Activated CD4-positive, CD25-positive, alpha-beta regulatory T cell treated with anti-CD3 and anti-CD28 coated beads, Interleukin-2, amount 50 U/mL, for 16 hours (primary cell): ENCODE measurements at places on chromosomes 11 and 22.
A peak's percentile ranks its signal among the peaks of the same experiment; 100 is the strongest.

- no peak for DNase-seq
Observed at GRCh38 chr11:64655941-64656601, 65.1 kb downstream of the SLC22A12 start.

GRCh38 chr22:28017558-28017820, 98.4 kb upstream of the PITPNB start:
- no peak for DNase-seq

GRCh38 chr22:36471341-36471821, 10.1 kb downstream of the TXN2 start:
- no peak for DNase-seq

DNA sequence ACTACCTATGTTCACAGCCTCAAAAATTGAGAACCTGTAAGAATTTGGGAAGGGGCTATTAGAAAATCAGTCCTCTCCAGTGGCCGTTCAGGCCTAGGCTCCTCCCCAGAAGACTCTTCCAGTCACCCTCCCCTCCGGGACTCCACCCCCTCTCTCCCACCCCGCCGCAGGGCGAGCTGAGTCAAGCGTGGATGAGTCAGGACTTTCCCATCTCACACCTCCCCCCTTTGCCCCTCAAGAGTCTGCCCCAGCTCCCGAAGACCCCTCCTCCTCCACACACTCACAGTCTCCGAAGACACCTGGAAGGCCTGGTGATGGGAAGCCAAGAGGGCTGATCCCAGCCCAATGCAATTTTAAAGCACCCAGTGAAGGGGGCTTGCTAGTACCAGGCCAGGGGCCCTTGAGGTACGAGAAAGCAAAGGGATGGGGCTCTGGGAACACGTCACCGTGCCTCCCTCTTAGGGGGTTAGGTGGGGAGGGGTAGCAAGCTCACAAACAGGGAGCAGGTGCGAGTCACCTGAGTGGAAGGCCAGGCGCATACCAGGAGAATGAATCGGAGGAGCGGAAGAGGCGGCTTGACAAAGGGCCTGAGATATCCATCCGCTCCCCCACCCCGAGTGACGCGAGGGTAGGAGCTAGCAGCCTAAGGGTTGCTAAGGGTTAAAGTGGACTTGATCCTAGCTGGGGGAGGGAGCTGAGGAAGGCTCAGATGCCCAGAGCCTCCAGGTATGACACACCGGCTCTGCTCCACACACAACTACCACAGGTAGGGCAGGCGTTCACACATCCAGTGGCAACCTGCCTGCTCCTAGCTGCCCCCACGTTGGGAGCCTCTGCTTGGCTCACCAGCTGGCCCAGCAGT, 13.6 kb downstream of the BCL9L start:
- DNase-seq, result peak; percentile 55

DNA sequence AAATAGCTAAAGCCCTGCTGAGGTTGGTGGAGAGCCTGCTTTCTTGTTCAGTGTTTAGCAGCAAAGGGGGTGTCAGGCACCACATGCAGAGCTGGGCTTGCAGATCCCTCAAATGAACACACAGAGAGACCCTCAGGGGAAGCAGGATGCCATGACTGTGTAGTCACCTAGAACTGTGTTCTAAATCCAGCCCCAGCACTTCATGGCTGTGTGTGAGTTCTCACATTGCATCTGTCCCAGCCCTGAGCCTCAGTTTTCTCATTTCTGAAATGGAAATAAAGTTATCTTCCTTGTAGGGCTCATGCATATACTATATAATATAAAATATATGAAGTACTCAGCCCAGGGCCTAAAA, 47.1 kb downstream of the CWC15 start:
- no peak for DNase-seq

- no peak for DNase-seq
Observed at GRCh38 chr22:46004105-46004866, 27.3 kb upstream of the WNT7B start.

DNA sequence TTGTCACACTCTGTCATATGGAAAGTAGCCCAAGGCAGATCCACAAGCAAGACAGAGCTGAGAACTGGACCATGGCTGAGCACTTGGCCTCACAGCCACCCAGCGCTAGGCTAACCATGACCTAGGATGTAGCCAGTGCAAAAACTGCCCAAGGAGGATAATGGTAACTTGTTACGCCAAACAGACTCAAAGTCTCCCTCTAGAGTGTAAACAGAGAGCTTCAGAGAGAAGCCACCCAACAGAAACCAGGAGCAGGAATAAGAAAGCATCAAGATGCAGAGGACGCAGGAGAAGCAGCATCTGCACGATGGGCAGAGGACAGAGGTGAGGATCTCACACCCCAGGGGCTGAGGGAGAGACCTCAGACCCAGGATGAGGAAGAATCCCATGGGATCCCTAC, 97.9 kb downstream of the RCN1 start:
- no peak for DNase-seq

GRCh38 chr11:114257621-114258558, 38.3 kb upstream of the NNMT start:
- no peak for DNase-seq

- DNase-seq, result no peak
Observed at GRCh38 chr22:26660961-26661578, 3.7 kb downstream of the MIAT start.

DNA sequence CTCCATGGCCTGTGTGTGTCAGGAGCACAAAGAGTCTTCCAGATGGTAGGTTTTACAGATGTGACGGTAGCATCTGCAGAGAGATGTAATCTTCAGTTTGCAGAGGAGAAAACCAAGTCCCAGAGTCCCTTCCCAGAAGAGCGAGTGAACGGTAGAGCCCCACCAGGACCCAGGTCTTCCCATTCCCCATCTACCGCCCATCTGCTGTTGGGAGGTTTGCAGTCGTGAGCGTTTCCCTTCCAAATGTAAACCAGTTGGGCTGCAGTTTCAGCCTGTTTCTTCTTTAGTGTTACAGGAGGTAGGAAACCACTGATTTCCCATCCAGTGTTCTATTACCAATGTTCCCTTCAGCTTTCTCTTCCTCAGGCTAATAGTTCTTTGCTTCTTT, 24.0 kb downstream of the PANX1 start:
- DNase-seq, result no peak

DNA sequence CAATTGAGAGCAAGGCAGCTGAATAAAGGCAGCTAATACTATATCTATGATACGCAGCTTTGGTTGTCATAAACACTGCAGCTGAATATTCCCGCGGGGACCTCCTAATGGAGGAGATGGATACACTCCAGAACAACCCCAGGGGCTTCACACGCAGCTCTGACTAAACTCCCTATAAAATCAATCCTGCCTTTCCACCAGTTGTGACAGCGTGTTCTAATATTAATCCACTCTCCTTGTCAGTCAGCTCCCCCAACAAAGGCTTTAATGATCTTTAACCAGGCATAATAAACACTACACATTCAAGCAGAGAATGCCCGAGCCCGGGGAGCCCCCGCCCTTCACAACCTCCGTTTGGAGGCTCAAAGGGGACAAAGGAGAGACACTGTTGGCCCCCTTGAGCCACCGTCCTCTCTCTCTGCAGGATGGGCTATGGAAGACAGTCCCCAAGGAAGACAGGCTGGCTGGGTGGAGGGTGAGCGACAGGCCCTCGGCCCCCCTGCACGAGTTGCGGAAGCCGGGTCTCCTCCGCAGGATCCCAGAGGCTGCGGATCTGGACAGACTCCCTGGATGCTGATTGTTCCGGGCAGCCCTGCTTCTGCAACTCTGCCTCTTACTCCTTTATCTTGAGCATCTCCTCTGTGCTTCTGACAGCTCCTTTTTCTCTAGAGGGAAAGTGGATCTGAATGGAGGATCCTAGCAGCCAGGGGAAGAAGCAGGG, 565.2 kb downstream of the BUD13 start:
- no peak for DNase-seq

DNA sequence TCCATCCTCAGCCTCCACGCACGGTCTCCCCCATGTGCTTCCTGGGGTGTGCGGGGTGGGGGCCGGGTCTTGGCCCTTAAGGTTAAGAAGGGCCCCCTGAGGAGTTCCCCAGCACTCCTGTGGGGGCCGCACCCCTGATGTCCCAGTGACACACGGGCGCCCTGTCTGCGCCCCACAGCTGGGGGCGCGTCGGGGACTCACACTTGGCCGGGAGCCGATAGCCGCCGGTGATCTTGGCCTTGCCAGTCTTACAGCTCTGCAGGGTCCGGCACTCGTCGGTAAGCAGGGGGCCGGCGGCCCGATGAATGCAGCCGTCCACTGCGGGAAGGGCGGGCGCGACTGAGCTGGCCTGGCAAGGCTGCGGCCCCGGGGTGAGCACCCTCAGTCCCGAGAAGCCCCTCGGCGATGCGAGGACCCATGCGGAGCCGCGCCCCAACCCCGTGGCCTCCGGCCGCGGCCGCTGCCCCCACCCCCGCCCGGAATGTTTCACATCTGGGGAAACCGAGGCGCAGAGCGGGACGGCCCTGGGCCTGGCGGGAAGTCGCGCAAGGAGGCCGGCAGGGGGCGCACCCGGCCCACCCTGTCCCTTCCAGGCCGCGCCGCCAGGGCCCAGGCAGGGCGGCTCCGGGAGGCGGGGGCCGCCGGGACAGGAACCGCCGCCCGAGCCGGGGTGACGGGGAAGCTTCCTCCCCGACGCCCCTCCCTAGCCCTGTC, 13.9 kb downstream of the OTUB1 start:
- DNase-seq, result peak; percentile 30

- DNase-seq, result no peak
Observed at GRCh38 chr11:117202386-117203068, 3.4 kb downstream of the TAGLN start.

- no peak for DNase-seq
Observed at GRCh38 chr11:61267437-61267841, 26.5 kb downstream of the PGA5 start.

DNA sequence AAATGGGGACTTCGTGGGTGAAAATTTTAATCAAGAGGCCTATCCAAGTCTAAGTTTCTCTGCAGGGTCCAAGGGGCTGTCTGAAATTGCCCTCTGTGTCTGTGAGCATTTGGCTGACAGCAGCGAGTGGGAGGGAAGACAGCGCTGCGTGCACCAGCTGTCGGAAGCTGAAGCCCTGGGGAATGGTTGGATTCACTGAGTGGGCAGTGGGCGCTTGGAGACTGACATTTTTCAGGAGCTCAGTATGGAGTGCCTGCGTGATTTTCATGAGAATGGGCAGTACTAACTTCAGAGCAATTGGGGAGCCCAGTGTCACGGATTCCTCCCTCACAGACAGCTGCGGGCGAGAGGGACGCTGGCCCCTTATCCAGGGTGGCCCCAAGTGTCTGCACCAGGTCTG, 388.8 kb upstream of the B3GAT1 start:
- no peak for DNase-seq
